ENCODE measurements at places on chromosomes 3 and 15. TPM values are rescaled to one million over a fixed set of nuclear protein-coding genes. Genes with fewer than 3 reads are reported as not detected.

Gene ARPP19
- 108 TPM for total RNA-seq

Gene OPA1
- 105 TPM for total RNA-seq

Gene FBLN2
- 1.8 TPM for total RNA-seq

Gene ROPN1
- not detected for total RNA-seq

DNA sequence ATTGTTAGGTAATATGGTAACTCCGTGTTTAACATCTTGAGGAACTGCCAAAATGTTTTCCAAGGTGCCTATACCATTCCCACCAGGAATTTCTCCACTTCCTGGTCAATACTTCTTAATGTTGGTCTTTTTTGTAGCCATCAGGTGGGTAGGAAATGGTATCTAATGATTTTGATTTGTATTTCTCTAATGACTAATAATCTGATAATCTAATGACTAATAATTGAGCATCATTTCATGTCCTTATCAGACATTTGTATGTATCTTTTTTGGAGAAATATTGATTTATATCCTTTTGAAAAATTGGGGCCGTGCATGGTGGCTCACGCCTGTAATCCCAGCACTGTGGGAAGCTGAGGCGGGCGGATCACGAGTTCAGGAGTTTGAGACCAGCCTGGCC is 38.8 kb downstream of the SLMAP start:
- no peaks in the 10 kb centered on the region for H3K36me3 ChIP-seq
- peaks cover 38% of the 10 kb centered on the region for H3K4me1 ChIP-seq
- no peak overlapping the region for H3K4me3 ChIP-seq
- H3K27me3 ChIP-seq: no peaks in the 10 kb centered on the region

DNA sequence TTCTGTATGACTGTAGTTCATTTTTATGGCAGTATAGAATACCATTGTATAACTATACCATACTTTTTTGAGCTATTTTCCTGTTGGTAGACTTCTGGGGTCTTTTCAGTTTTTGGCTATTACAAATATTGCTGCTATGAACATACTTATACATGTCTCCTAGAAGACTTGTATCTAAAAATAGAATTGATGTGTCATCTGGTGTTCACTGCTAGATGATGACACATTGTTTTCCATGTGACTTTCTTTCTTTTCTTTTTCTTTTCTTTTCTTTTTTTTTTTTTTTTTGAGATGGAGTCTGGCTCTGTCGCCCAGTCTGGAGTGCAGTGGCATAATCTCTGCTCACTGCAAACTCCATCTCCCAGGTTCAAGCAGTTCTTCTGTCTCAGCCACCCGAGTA is 69.8 kb downstream of the SH3GL3 start:
- DNase-seq: no peak
- H3K36me3 ChIP-seq: no peaks in the 10 kb centered on the region
- no peak overlapping the region for H3K27ac ChIP-seq
- 0 out of 2 replicates have a peak, but pooled peaks cover 9% of the 10 kb centered on the region for H3K27me3 ChIP-seq
- H3K4me1 ChIP-seq: no peaks in the 10 kb centered on the region

DNA sequence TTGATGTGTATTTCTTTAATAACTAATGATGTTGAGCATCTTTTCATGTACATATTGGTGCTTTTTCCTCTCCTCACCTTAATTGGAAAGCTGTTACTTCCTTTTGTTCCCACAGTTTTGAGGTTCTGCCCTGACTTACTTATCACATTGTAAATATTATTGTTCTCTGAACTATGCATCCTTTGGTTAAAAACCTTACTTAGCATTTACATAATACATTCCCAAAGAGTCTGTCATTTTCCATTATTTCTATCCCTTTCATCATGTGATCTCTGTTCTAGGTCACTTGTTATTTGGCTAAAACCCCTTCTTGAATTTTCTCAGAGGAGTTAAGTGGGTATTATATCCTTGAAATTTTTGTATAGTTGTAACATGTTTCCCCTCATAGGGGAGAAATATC is 33.0 kb downstream of the SLC12A6 start:
- H3K27ac ChIP-seq: no peak overlapping the region
- no peak for DNase-seq
- no peak overlapping the region for H3K4me3 ChIP-seq
- H3K36me3 ChIP-seq: no peaks in the 10 kb centered on the region
- H3K27me3 ChIP-seq: no peaks in the 10 kb centered on the region

DNA sequence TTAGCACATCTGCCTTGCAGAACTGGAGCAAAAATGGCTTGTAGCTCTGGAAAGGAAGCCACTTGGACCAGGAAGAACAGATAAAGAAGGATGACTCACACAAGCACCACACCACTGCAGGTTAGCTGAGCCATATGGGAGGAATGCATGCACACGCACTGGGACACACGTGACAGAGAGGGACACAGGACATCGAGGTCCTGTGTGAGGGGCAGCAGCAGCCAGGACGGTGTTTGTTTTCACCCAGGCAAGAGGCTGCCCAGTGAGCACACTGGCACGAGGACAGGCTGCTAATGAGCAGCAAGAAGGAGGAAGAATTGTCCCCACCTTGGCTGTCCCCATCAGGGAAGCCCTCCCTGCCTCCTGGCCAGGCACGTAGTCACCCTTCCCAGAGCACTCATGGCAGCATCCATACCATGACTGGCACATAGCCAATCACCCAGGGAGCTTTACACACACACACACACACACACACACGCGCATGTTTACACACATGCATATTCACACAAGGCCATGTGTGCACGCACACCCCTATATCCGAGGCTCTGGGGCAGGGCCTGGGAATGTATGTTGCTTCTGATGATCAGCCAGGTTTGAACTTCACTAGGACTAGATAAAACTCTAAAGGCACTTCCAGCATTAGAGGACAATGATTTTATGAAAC is 24.0 kb upstream of the SPTBN5 start:
- no peaks in the 10 kb centered on the region for H3K36me3 ChIP-seq
- H3K27me3 ChIP-seq: no peaks in the 10 kb centered on the region
- no peak overlapping the region for H3K27ac ChIP-seq
- peaks cover 10% of the 10 kb centered on the region for H3K4me1 ChIP-seq
- DNase-seq: peak; percentile 81
- H3K4me3 ChIP-seq: no peak overlapping the region
